ENCODE measurements at places on chromosomes 4 and X. TPM values are rescaled to one million over a fixed set of nuclear protein-coding genes. Genes with fewer than 3 reads are reported as not detected.

SMR3B gene
- total RNA-seq, result not detected

SLC49A3 gene
- 0.31 TPM for total RNA-seq

FGFBP1 gene
- not detected for total RNA-seq

VCX3A gene
- total RNA-seq, result not detected

ZMAT1 gene
- total RNA-seq, result 22.8 TPM

NEK1 gene
- 28.8 TPM for total RNA-seq

KLF8 gene
- 32.6 TPM for total RNA-seq

ADH1B gene
- not detected for total RNA-seq

POF1B gene
- total RNA-seq, result not detected

RGN gene
- 6.9 TPM for total RNA-seq

ADGRG4 gene
- total RNA-seq, result not detected

NAT8L gene
- 13.1 TPM for total RNA-seq

AGTR2 gene
- total RNA-seq, result not detected

WDR45 gene
- 37.6 TPM for total RNA-seq

MTCP1 gene
- 3.4 TPM for total RNA-seq

SOX3 gene
- 4.7 TPM for total RNA-seq

TMPRSS11F gene
- not detected for total RNA-seq

TSPAN6 gene
- total RNA-seq, result 31.6 TPM

PAGE4 gene
- not detected for total RNA-seq

H2BW2 gene
- total RNA-seq, result not detected

NPFFR2 gene
- total RNA-seq, result not detected

PIR gene
- 2.8 TPM for total RNA-seq

NLGN3 gene
- total RNA-seq, result 29.1 TPM

MAGEA3 gene
- not detected for total RNA-seq

XAGE1A gene
- total RNA-seq, result not detected

CACNA1F gene
- not detected for total RNA-seq

CXCR3 gene
- not detected for total RNA-seq

BTK gene
- total RNA-seq, result 0.94 TPM

ETNPPL gene
- not detected for total RNA-seq

MBTPS2 gene
- total RNA-seq, result 16.3 TPM

PPP1R2C gene
- not detected for total RNA-seq

Measured in parietal lobe (tissue), 2 donors.